MM.1S (cell line): ENCODE measurements at places on chromosomes 11 and 22.
A peak's percentile ranks its signal among the peaks of the same experiment; 100 is the strongest.

DNA sequence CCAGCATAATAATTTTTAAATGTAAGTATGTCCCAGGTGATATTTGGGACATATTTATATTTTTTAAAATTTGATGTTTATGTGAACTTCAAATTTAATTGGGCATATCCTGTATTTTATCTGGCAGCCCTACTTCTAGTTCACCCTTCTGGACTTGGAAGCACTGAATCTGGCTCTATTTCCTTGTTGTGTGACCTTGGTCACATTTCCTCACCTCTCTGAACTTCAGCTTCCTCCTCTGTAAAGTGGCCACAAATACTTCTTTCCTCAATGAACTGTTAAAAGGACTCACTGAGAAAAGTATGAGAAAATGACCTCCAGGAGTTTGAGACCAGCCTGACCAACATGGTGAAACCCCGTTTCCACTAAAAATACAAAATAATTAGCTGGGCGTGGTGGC lies 8.1 kb upstream of the RNF185 start:
- no peak for DNase-seq

GRCh38 chr22:36086629-36087254 lies 58.1 kb upstream of the RBFOX2 start:
- no peak for DNase-seq

DNA sequence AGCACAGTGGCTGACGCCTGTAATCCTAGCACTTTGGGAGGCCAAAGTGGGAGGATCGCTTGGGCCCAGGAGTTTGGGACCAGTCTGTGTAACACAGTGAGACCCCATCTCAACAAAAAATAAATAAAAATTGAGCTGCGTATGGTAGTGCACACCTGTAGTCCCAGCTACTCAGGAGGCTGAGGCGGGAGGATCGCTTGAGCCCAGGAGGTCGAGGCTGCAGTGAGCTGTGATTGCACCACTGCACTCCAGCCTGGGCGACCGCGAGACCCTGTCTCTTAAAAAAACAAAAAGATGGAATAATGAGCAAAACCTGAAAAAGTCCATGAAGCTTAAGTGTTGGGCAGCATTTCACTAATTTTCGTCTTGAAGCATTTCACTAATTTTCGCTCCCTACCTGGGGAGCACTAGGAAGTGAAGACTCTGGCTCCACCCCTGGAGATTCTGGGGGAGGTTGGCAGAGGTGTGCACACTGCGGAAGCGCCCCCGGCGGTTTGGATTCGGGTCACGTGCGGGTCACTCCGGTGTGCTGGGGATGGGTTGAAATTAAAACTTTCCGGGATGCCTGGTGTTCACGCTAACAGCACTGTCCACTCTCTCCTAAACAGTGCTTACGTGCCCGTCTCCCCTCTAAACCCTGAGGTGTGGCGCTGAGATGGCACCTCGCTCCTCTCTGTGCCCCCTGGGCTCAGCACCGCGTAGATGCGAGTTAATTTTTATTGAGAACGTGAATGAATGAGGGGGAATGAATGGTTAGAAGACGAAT lies 906 bp upstream of the NAA40 start:
- peak; percentile 36 for DNase-seq

DNA sequence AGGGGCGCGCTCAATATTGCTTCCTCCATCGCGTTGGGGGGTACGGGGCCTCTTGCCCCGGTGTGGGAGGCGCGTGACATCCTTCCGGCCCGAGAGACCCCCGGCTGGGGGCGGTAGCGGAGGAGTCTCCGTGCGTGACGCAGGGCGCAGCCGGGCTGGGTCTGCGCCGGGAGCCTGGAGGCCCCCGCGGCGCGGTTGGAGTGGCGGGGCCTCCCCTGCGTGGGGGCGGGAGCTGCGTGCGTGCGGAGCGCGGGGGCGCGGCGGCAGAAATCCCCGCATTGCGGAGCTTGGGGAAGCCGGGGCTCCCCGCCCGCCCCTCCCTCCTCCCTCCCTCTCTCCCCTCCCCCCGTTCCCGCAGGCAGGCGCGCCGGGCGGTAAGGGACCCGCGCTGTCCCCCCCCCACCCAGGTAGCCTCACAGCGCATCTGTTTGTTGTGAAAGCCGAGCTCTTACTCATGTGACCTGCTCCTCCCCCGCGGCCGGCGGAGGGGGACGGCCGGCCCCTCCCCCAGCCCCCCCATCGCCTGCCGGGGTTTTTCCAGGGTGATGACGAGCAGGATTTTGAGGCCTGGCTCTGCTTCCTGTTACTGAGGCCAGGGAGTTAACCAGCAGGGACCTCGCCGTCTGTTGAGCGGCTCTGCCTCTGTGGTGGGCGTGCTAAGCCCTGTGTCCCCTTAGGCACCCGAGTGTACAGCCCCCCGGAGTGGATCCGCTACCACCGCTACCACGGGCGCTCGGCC lies 1.6 kb downstream of the PIM3 start:
- peak; percentile 5 for DNase-seq

- DNase-seq = no peak
Observed at GRCh38 chr11:115425250-115425649, 79.0 kb downstream of the CADM1 start.

DNA sequence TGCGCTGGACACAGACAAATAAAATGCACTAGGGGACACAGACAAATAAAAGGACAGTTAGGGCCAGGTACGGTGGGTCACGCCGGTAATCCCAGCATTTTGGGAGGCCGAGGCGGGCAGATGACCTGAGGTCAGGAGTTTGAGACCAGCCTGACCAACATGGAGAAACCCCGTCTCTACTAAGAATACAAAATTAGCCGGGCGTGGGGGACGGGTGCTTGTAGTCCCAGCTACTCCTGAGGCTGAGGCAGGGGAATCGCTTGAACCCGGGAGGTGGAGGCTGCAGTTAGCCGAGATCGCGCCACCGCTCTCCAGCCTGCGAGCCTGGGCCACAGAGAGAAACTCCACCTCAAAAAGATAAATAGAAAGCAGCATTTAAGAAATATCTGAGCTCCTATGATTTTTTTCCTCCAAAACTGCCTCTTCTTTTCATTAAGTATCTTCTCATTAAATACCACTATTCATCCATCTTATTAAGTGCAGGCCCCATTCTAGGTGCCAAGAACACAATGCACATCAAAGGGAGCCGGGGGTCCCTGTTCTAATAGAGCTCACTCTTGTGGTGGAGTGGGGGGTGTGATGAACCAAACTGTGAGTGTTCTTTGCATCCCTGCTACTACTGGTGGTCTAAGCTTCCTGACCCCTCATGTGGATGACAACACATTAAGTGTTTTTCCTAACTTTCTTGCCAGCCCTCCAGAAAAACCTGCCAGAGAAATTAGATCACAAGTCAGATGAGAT lies 766 bp upstream of the ZNHIT2 start:
- no peak for DNase-seq

- peak; percentile 18 for DNase-seq
Observed at GRCh38 chr11:11022125-11022730, 164.4 kb upstream of the ZBED5 start.

DNA sequence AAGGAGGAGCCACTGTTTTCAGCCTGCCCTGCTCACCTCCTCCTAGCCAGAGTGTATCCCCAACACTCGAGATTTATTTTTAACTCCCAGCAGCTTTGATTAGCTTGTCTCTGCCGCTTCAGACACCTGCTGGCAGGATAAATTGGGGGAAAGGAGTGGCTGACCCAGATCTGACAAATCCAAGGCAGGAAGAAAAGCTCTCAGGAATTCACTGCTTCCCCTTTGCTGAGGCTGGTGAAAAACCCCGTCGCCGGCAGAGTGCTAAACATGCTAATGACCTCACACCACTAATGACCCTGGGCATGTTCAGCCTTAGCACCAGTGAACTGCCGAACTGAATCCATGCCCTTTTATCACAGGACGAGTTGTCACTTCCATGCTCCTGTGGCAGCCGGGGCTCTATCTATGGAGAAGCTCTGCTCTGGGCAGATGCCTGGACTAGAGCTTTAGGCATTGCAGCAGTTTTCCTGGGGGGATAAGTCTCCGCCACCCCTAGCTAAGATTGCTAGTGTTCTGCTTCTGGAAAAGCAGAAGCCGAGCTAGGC lies 52.2 kb downstream of the FEZ1 start:
- DNase-seq = no peak

DNA sequence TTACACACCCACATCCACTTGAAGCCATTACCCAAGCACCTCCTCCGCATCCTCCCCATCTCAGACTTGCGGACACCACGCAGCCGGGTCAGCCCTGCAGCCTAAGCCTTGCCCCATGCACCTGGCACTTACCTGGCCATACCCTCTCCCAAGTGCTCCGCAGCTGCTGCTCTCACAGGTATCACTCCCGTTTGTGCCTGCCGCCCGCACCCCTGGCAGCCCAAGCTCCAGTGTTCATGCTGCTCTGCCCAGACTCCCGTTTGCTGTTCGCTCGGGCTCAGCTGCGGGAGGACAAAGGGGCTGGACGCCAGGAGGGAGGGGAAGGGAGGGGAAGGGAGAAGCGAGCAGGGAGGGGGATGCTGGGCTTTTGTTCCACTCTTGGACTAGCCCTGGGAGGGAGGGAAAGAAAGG lies at the start of gene KLHL35:
Gene KLHL35, minus strand, starts transcription at position 293 of the 411 bp plus-strand sequence. CDS start 2,574 bp downstream, outside the sequence.
- no peak for DNase-seq

- no peak for DNase-seq
Observed at GRCh38 chr11:72792437-72793021, 1.3 kb downstream of the STARD10 start.

GRCh38 chr11:70578371-70578770 lies 180.0 kb downstream of the CTTN start:
- no peak for DNase-seq

DNA sequence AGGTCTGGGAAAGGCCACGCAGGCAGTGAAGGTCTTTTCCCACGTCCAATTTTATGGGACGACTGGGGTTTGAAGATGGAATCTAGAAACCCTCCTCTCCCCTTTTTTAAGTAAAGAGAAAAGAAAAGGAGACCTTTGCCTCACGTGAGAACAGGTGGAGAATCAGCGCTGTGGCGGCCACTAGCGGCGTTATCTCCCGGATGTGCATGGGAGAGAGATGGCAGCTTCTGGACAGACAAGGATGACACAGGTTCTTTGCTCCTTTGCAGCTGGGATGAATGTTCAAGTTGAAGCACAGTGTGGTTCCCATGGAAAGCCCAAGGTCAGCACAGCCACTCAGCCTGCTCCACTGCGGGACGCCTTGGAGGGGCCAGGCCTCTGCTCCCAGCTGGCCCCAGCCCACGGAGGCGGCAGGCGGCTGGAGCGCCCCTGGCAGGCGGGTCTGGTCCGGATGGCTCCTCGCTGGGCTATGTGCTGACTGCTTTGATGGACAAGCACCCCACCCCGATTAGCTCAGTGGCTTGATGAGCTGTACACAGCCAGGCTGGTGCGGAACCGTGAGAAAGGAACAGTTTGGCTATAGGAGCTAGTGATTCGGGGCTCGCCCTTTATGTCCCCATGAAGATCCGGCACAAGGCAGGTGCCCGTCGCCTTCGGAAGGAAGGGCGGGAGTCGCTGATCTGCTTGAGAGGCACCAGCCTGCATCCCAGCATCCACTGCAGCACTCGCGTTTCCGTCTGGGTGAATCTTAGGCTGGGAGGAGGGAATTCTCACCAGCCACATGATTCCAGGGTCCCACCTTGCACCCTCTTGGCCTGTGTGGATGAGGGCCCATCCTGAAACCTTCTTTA lies 14.5 kb upstream of the BID start:
- no peak for DNase-seq

DNA sequence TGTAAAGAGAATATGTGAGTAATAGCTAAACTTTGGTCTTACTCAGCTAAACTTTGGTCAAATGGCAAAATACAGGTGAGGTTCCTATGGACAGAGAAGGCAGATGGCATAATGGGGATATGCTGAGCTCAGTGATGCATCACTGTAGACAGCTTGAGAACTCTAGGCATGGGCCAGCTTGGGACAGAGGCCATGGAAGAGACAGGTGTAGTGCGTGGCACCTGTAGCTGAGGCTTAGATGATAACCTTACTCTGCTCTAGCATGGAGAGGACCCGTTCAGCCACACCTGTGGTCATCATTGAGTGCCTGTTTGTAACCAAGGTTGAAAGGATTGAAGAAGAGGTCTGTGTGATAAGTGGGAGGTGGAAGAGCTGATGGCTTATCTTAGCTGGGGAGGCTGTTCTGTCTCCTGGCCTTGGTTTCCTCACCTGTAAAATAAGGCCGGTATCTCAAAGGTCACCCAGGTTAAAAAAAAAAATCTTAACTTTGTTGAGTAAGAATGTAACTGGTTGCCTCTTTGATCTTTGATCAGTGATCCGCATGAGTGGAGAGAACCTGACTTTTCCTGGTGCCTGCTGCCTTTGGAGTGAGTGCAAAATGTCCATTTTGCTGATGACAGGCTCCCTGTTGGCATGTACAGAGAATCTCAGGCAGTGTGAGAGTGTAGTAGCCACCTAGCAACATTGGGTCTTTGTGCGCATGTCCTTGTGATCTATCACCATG lies 48.6 kb downstream of the ZNRF3 start:
- DNase-seq = no peak

- DNase-seq = no peak
Observed at GRCh38 chr11:67534070-67534679, 10.9 kb upstream of the CABP2 start.

GRCh38 chr11:65868076-65868667 lies 4.4 kb downstream of the EFEMP2 start:
- DNase-seq = no peak

- no peak for DNase-seq
Observed at GRCh38 chr11:64381350-64381749, 22.4 kb downstream of the RPS6KA4 start.

DNA sequence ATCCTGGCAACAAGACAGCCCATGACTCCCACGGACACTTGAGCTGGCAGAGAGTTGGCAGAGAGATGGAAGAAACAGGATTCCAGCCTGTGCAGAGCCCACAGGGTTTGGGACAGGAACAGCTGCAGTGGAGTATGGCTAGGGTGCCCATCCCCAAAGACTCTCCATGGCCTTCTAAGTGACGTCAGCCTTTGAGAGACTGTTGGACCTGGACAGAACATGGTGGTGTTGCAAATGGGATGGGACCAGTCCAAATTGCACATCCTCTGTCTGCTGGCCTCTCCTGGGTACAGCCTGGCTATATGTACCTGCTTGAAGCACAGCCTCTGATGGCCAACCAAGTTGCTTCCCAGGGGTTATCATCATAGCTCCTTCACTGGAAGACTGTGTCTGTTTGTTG lies 34.5 kb downstream of the NOX4 start:
- DNase-seq = no peak

- no peak for DNase-seq
Observed at GRCh38 chr11:58243954-58244353, 15.2 kb upstream of the OR10Q1 start.

DNA sequence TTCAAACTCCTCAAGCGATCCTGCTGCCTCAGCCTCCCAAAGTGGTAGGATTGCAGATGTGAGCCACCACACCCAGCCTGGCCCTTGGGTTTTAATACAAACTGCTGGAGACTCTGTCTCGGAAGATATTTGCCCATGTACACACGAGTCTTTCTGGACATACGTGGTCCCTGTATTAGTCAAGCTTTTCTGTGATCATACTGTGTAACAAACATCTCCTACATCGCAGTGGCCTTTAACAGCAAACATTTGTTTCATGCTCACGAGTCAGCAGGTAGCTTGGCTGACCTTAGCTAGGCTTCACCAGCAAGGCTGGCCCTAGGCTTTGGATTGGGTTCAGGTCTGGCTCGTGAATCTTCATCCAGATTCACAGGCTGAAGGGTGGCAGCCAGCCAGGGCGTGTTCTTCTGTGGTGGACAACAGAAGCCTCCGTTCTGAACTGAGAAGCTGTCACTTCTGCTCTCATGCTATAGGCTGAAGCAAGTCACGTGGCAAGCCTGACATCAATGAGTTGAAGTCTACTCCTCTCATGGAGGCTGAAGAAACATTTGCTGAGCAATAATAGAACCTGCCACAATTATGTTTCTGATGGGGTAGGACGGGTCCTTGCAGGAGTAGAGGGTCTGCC lies 8.8 kb downstream of the KIAA1671 start:
- no peak for DNase-seq

- DNase-seq = no peak
Observed at GRCh38 chr11:93663021-93663420, 1.5 kb downstream of the CEP295 start.
